ENCODE measurements at places on chromosomes 11 and 22.

- no peak for DNase-seq
Observed at GRCh38 chr22:50056214-50056972, 1.7 kb downstream of the TTLL8 start.

DNA sequence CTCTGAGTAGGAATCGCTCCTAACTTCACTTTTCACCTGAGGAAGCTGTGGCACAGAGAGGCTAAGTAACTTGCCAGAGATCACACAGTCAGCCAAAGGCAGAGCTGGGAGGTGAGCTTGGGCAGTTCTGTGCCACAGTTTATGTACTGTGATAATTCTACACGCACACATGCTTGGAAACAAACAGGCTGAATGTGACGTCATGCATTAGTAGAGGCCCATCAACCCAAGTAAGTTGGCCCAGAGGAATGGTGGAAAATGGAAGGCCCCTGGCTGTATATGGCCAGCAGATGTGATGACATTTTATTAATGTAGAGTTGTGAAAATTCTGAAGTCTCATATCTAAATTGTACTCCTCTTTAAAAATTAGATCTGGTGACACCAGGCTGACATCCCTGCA, 394.0 kb downstream of the MIAT start:
- DNase-seq: no peak

DNA sequence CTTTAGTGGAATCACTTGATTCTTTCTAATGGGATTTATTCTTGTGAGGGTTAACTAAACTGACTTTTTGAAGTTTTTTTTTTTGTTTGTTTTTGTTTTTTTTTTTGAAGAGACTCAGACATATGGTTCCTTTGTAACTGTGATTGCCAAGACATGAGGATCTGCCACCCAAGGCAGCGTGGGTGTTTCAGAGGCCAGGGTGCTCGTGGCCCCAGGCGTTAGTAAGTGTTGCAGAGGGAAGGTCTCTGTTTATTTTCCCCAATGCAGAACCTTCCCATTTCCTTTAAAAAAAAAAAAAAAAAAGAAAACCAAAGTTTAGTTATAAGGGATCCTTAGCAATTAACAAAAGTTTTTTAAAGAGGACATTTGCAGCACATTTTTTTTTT, 94.8 kb downstream of the CTTN start:
- no peak for DNase-seq

GRCh38 chr11:77609234-77609633, 19.5 kb downstream of the AQP11 start:
- no peak for DNase-seq

DNA sequence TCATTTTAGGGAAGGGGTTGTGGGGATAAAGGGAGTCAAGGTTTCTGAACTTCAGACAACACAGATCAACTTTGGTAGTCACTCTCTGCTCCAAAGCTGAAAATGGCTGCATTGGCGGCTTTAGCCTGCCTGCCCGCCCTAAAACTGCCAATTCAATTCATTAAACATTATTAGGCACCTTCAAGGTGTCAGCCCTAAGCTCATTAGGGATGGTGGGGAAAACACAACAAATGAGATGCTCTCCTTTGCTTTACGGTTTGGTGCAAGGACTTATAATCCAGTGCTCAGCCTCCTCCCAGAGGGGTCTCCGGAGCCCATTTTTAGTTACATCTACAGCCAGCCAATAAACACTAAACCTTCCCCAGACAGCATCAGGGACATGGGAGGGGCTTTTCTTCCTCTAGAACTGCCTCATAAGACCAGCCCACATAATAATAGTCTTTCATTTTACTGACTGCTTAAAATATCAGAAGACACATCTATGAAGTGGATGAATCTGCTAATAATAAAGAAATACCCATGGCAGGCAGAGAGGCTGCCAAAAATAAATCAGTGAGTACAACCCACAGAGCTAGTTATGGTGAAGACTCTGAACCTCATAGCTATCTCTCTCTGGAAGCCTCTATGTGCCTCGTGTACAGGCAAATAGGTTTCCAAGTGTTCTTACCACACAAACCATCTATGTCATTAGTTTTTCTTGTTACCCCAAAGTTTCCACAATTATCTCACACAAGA, 102.8 kb upstream of the NCAM1 start:
- no peak for DNase-seq
